ENCODE measurements at places on chromosomes 2 and 18.
A peak's percentile ranks its signal among the peaks of the same experiment; 100 is the strongest.

- no peak for DNase-seq
Observed at GRCh38 chr18:49569724-49570123, 7.9 kb downstream of the LIPG start.

DNA sequence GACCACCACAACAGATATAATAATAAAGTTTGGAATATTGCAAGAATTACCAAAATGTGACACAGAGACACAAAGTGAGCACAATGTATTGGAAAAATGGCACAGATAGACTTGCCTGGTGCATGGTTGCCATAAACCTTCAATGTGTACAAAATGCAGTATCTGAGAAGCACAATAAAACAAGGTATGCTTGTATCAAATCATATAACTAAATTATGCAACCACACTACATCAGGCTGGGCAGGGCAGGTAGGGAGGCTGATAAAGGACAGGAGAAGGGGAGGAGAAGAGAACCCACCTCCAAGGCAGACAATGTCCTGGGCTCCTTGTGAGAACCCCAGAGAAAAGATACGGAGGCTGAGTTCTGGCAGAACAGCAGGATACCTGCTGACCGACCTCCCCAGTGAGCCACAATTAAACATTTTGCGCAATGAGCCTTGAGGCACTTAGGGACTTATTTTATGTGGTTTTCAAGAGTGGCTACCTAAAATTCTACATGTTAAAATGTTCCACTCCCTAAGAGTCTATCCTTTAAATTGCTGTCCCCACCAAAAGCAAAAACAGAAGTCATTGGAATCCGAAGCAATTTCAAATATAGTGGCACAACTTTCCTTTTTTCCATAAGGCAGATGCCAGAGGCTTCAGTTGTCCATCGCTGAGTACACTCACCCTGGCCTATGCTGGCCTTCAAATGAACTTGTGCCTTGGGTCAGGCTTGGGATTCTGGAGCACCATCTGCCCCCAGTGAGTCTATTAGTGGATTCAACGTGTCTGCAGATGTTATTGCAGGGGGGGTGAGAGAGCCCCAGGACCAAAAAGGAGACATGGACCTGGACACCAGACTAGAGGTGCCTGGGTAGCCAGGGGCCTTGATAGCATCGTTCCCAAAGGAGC, 16.8 kb downstream of the WDFY1 start:
- DNase-seq, result no peak

DNA sequence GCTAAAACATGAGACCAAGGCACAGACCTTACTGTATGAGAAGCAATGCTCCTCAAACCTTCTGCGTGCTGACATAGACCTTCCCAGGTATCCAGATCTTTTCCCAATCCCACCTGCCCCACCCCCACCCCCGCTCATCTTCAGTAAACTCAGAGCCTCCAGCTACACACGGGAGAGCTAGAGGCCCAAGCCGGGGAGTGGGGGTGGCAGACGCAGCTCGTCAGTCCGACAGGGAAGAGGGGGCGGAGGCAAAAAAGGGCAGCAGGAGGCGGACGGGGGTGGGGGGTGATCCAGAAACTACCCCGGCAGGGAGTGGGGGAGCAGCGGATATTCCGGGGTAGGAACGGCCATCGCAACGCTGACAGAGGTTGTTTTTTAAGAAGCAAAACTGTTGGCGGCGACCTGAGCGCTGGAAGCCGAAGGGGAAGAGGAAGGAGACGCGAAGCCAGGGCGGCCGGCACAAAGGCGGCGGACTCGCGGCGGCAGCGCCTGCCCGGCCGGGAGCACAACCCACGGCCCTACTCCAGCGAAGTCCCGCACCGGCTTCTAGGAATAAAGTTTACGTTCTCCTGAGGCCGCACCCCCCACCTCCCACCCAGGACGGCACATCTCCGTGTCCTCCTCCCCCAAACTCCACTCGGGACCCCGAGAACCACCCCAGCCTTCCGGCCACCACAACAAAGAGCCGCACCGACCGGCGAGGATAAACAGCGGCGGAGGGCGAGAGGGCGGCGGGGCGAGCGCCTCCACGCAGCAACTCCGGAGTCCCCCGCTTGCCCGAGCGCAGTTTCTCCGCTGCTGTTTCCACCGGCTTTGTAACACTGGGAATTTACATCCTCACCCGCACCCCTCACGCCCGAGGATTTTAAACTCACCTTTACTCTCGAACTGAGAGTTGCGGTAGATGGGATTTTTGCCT, 722 bp downstream of the BAZ2B start:
- peak; percentile 92 for DNase-seq

GRCh38 chr2:127154396-127154795, 47.4 kb upstream of the BIN1 start:
- DNase-seq, result no peak

DNA sequence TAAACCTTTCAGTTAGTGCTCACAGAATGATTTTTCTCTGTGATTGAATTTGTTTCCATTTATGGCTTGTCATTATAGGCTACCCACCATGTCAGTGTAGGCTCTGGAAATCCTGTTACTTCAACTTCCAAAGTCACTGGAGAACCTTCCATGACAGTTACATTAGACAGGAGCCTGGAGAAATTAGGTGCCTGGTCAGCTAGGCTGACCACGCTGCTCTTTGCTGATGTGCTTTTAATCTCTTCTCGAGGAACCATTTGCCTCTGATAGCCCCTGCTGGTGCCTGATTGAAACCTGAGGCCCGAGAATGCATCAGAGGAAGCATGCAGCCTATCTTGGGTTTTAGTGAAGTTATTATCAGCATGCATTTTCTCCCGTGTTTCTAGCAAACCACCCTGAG, 29.6 kb upstream of the TTN start:
- DNase-seq, result no peak

DNA sequence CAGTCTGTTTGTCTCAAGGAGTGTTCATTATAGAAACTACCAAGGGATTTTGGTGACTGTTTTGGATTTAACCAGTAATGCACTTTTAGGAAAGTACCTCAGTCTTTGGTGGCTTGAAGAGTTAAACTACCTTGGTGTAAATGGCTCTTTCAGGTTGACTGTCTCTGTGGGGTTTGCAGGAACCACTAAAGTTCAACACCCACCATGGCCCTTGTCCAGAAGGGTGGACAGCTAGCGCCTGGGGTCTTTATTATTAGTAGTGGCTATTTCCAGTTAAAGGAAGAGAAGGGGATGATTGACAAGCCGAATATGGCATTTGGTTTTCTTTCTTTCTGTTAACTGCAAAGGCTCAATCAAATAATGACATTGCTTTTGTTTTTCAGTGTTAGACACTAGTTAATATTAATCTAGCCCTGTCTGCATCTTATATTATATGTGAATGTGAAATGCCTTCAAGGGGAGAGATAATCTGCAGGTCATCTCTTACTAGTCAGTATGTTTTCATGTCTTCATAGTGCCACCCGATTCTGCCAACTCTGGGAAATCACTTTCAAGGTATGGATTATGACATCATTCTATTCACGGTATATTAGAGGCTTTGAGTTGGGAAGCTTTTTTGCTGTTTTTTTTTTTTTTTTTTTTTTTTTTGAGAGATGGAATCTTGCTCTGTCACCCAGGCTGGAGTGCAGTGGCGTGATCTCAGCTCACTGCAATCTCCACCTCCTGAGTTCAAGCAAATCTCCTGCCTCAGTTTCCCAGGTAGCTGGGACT, 56.4 kb downstream of the MAP4K4 start:
- no peak for DNase-seq

GRCh38 chr18:6868033-6868432, 138.5 kb downstream of the ARHGAP28 start:
- DNase-seq, result no peak

- no peak for DNase-seq
Observed at GRCh38 chr2:24543252-24543651, 52.2 kb downstream of the NCOA1 start.

DNA sequence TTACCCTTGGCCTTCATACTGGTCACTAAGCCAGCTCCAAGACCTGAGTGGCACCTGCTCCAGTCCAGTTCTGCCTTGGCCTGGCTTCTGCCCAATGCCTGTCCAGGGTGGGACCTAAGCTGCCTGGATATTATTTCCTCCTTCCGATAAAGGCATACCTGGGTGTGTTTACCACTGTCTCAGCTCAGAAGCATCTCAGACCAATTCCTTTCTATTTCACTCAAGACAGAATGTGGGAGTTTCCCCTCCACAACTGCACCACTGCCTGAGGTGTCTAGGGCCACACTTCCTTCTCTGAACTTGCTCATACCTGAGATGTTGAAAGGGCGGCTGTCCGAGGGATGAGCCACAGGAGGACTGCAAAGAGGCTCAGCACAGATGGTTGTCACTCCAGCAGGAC, 18.4 kb upstream of the CAB39 start:
- DNase-seq, result no peak

GRCh38 chr2:165219481-165219880, 15.6 kb upstream of the SCN3A start:
- no peak for DNase-seq

DNA sequence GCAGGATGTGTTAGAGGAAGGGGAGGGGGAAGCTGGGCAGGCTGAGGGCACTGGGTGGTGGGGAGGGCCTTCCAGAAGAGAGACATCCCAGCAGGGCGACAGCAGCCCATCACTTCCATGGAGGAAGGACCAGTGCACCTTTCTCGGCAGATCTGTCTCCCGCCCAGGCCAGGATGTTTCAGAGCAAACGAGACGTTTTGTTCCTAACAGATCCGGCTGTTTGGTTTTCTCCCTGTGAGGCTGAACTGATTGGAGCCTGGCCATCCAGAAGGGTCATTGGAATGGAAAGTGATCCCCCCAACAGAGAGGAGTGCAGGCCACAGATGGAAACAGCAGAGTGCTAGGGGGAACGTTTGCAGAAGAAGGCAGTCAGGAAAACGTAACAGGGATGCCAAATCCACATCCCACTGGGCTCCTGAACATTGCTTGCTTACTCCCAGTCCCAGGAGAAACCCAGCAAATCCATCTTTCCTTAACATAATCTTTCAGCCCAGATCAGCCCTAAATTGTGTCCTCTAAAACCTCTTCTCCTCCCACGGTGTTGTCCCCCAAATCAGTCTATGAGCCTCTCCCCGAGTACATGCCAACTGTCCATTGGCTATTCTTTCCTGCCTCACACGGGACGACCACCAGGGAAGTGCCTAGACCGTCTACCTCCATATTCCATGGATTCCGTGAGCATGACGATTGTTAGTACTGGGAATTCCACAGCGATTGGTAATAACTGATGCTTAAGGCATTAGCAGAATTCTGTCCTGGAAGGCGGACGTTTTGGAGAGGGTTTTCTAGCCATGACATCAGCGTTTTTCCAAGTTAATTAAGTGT, 126.8 kb downstream of the SEPTIN10 start:
- no peak for DNase-seq

DNA sequence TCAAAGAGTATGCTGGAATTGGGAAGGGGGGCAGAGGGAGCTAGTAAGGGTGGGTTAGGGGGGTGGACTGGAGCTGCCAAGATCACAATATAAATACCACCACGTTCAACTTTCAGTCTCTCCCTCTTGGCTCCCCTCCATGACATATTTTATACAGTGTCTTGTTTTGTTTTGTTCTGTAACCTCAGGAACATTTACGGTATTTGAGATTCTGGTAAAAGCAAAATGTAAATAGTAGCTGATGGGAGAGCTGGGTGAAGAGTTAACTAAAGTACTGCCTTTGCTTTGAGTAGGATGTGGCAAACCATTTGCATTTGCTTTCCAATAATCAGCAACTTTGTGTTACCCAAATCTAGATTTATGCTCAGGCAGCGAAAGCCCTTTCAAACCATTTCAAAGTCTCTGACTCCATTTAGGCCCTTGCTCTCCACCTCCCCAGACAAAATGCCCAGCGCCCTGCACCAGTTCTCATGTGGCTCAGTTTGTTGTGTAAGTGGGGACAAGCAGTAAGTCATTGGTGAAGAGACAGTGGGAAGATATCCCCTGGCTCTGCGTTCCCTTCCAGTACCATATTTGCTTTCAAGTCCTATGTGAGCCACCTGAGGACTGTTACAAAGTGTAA, 17.4 kb downstream of the IRS1 start:
- DNase-seq, result no peak

Measured in left cardiac atrium (tissue), 4 donors.